ENCODE measurements at places on chromosomes 5 and 9.

GRCh38 chr5:137498301-137498735 is 808 bp downstream of the SPOCK1 start:
- no peak for DNase-seq

DNA sequence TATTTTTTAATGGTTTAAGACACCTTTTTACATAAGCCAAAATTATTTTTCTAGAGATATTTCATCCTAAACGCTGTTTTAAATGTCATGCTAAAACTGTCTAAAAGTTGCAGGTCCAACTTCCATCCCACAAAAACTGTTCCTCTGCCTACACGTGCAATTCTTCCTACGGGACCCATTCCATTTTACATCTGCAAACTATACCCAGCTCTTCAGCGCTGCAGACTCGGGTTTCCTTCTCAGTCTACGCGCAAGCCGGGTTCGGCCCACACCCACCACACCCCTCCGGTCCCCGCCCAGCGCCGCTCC is 8.7 kb downstream of the RANBP6 start:
- no peak for DNase-seq

DNA sequence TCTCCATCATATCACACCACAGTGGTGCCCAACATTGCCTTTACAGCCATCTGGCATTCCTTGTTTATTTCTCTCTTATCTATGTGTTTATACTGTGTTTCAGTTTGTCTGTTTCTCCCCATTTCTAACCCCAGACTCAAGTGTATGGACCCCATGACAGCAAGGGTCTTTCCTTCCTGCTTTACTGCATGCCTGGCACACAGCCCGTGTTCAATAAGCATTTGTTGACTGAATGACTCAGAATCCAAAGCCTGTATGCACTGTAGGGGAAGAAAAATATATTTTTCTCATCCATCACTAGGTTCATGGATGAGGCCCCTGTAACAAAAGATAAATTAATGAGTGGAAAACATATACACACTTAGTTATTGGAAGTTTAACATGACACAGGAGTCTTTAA is 190.8 kb upstream of the SEMA6A start:
- DNase-seq: no peak

GRCh38 chr9:38690574-38690973 is 29.4 kb downstream of the FAM240B start:
- no peak for DNase-seq

- DNase-seq: no peak
These were observed 56.1 kb downstream of the SLIT3 start for GRCh38 chr5:169244812-169245211.

DNA sequence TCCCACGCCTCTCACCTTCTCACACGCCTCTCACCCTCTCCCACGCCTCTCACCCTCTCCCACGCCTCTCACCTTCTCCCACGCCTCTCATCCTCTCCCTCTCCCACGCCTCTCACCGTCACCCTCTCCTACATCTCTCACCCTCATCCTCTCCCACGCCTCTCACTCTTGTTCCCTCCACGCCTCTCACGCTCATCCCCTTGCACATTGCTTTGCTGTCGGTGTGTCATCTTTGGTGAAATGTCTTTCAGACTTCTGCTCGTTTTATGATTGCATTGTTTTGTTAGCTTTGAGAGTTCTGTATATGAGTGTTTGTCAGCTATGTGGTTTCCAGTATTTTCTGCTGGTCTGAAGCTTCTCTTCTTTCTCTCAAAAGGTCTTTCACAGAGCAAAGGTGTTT is 102.7 kb downstream of the EHMT1 start:
- DNase-seq: no peak

GRCh38 chr9:12908895-12909294 is 134.1 kb downstream of the LURAP1L start:
- DNase-seq: no peak
